ENCODE measurements at places on chromosomes 1 and 21.

DNA sequence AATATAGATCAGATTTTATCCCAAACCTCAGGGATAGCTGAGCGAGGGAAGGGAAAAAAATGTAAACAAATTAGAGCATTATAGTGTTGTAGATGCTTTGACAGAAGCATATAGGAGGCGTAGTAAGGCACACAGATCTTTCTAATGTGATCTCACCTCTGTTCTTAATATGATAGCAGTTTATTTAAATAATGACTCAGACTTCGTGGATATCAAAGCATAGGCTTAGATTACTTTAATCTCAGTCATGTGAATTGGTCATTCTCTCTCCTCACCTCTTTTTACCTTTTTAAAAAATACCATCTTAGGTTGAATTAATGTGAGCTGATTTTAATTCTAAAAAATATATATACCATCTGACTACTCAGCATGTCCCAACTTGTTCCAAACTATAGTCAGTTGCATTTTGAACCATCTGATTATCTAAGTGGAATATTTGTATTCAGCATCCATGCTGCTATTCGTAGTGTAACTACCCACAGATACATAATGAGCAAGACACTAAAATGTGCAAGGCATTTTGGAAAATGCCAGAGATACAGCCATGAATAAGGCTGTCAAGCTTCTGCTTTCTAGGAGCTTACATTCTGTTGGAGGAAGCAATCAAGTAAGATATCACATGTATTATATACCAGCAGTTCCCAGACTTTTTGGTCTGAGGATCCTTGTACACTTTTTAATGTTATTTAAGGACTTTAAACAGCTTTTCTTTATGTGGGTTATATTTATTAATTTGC, 76.7 kb downstream of the OSBPL9 start:
- no peak for DNase-seq

- DNase-seq: no peak
Observed at GRCh38 chr1:8862528-8862927, 16.0 kb downstream of the ENO1 start.

DNA sequence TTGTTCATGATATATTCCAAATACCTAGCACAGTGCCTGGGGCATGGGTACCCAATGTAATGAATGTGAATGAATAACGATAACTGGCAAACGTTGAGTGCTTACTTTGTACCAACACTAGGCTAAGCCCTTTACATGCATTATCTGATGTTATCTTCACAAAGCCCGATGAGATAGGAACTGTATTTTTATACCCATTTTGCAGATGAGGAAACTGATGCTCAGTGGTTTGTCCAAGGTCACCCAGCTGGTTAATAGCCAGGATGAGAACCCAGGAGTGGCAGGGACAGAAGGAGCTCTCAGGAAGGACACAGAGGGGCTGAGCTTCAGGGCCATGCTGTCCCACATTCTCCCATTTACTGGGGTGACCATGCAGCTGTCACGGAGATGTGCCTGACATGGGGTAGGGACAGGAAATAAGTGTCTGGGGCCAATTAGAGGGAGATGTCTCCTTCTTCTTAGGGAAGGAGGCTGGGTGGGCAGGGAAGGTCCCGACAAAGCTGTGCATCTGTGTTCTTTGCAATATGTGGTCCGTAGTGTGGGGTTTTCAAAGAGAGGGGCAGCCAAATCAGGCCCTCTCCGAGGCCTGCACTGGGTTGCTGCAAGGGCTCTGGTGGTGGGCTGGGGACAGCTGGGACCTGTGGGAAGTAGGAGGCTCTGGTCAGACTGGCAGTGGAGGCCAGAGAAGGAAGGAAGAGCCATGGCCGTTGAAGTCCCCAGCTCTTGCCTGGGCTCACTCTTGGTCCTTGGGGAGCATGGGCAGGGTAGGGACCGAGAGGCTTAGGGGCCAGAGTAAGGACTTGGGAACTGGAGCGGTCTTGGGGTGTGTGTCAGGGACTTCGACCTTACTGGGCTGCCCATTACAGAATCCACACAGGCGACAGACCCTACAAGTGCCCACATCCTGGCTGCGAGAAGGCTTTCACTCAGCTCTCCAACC, 26.6 kb downstream of the A3GALT2 start:
- DNase-seq: no peak

DNA sequence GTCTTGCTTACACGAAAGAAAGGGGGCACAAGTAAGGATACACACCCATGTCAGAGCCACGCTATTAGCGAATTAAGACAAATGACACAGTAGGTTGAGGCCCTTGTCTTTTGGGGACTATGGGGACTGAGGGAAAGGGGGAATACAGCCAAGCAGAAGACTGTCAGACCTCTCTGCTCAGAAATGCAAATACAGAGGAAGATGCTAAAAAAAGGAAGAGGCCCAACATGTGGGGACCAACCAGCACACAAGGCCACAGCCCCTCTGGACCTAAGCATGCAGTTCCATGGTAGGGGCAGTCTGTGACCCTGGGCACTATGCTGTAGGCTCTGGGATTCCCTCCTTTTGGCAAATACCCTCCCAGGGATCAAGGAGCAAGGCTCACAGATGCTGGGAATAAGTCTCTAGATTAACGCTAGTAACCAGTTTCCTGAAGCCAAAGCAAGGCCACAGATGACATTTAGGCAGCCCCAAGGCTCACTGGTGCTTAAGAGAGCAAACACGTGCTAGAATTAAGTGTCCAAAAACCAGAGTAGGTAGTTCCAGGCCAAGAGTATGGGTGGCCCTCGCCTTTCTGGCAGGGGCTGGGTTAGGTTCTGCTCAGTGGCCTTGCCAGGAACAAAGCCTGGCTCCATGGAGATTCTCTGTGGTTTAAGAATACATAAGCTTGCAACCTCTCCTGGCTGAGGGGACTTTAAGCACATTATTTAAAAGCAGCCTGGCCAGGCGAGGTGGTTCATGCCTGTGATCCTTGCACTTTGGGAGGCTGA, 38.2 kb downstream of the RABIF start:
- DNase-seq: no peak

DNA sequence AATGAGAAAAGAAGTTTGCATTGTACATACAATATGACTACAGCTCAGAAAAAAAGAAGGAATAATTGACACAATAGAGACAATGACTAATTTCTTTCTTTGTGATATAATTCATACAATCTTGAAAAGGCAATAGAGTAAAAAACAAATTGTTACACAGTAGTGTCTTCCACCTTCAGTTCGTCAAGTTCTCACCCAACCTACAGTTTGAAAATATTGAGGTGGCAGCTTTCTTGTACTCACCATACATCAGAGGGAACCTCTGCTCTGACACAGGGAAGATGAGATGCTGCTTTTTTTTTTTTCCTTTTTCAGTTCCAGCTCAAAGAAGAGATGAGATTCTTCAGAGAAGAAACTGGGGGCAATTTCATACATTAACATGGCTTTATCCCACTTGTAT, 173.2 kb downstream of the ATP6V1G3 start:
- DNase-seq: no peak

DNA sequence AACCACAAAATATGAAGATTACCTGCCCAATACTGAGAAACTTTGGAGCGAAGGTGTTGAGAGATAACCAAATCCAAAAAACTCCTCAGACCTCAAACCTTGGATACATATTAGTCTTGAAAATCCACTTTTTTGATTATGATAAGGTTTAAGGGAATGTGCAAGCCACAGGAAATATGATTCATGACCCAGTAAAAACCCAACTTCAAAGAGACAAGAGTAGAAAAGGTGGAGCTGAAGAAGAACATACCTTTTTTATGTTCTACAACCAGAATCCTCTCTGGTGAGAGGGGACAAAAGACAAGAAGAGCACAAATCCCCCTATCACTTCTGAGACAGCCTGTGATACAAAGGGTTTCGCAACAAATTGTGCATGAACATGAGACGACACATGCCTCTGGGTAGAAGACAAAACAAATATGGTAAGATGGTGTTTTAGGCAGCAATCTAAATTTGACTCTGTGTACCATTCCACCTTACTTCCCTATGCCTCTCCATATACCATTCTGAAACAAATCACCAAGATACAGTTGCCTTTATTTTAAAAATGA, 37.3 kb downstream of the COL24A1 start:
- no peak for DNase-seq
